Stimulated activated CD4-positive, alpha-beta T cell treated with anti-CD3 and anti-CD28 coated beads, Interleukin-1b, Interleukin-23, amount 100 ng/mL, for 1 hour (primary cell): ENCODE measurements at places on chromosomes 4 and X.

DNA sequence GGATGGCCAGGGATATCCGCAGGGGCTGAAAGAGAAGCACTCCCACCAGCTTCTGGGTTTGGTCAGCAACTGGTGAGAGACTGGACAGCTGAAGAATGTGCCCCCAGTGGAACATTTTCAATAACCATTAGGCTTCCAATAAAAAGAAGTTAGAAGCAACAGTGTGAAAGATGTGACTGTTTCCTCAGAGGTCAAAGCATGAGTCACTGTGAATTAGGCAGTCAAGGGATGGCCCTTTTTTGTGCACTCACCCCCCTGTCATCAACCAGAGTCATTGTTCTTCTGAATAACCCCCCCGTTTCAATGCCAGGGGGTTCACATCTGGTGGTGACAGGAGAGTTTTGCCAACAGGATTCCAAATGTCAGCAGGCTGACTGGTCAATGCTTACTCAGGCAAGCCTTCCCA, 74.6 kb upstream of the SH3RF1 start:
- DNase-seq, result no peak

GRCh38 chr4:90786602-90787001, 659.4 kb downstream of the CCSER1 start:
- no peak for DNase-seq

DNA sequence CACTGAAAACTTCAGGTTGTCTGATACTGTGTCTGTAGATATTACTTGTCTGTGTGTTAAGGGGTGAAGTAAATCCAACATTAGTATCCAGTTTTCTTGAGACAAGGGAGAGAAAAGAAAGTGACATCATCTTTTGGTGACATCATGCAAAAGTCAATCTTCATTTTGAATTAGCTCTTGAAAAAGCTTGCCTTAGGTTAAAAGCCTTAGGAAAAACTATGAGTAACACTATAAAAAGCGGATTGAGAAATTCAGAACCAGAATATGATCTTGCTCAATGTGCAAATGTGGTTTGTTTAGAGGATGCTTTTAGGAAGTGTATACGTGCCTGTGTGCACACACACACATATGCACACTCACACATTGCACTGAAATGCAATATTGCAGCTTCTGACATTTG, 345.8 kb upstream of the CASK start:
- DNase-seq, result no peak

- no peak for DNase-seq
These were observed 917.0 kb upstream of the LCORL start for GRCh38 chr4:18938343-18939099.

GRCh38 chr4:6332042-6332668, 62.5 kb downstream of the WFS1 start:
- no peak for DNase-seq

DNA sequence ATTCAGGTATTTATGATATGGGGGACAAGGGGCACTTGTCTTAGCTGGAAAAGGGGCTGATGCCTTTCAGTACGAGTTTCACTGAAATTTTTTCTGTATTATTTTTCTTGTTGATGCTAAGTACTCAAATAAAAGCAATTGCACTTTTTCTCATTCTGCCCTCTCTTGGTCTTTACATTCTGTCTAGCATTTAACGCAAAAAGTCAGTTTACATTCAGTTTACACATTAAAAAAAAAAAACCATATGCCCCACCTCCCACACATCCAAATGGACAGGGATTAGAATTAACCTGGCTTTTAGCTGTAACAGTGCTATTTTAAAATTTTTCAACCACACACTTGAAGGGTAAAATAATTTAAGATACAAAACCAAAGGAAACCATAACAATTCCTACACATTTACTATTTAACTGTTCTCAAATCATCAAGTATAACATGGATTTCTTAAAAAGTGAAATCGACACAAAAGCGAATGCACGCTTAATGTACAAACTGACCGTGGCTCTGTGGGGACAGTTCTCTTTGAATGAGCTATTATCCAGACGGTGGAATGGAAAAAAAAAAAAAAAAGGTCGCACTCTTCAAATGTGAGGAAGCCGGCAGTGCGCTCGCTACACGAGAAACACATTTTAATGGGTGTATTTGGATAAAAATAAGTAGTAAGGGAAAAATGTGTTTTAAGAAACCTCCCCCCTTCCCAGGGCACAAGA, 1.4 kb downstream of the AMMECR1 start:
- DNase-seq, result no peak

DNA sequence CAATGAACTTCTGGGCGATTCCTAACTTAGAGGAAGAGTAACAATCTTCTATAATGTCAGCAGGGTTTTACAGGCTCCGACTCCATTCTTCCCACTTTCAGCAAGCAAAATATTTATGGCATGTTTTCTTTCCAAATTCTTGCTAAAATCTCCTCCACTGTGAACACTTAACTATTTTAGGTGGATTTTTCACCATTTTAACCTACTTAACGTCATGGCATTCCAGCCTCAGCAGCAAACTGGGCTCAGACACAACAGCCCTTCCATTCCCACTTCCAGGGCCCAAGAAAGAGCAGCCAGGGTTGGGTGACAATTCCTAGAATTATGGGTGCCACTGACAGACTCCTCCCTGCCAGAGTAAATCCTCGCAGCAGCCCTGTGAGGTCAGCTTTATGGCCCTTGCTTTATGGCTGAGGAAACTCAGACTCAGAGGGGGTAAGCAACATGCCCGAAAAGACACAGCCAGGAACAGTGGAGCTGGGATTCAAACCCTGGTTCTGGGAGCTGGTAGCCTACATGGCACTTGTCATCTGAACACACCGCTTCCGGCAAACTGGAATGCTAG, 112.8 kb upstream of the MAP3K15 start:
- no peak for DNase-seq

GRCh38 chrX:7720519-7720918, 122.5 kb upstream of the VCX start:
- no peak for DNase-seq
